NAMALWA (cell line): ENCODE measurements at places on chromosomes 4 and X.

DNA sequence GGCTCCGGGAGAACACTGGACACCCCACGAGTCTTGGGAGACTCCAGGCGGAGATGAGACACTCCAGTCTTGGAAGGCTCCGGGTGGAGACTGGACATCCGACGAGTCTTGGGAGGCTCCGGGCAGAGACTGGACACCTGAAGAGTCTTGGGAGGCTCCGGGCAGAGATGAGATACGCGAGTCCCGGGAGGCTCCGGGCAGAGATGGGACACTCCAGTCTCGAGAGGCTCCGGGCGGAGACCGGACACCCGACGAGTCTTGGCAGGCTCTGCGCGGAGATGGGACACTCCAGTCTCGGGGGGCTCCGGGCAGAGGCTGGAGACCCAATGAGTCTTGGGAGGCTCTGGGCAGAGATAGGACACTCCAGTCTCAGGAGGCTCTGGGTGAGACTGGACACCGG is 28.1 kb upstream of the LANCL3 start:
- DNase-seq: no peak

DNA sequence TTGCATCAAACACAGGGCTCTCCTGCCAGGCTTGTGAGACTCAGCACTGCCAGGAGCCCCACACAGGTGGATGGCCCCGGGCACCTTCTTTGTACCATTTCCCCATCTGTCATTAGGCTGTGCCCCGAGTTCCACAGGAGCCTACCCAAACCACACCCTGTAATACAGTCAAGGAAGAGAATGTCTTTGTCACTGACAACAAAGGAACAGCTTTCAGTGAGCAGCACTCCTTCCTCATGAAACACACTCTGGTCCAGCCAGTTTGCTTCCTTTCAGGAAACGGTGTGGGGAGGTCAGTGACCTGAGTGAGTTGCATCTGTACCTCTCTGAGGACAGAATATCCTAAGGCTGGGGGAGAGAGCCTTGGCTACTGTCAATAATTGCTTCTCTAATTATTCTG is 53.7 kb downstream of the LNX1 start:
- no peak for DNase-seq

DNA sequence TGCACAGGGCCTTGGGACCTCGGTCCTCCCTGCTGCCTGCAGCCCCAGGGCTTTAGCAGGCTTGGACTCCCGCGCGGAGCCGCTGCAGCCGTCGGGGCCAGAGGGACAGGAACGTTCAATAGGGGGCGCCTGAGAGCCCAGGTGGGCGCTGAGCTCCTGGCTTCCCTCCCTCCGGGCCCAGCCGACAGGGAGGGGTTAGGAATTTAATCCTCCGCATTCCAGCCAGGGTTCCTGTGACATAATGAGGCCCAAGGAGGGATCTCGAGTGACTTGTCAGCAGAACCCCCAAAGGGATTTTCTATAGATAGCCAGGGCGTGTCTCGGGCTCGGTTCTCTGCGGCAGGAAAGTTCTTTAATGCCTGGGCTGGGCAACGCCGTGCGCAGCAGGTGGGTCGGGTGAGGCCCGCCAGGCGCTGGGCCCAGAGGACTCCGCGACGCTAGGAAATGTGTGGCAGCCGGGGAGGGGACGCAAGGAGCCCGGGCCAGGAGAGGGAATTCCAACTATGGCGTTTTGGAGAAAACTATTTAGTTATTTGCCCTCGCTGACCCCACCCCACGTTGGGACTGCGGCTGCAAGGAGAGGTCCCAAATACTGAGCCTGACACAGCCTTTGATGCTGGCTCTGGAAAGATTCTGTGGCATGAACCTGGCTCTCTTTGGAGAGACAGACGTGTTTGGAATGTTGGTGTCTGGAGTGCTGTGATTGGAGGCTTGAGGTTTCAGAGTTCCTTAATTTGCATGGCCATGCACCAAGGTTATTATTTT is 285.2 kb upstream of the GATB start:
- DNase-seq: no peak

DNA sequence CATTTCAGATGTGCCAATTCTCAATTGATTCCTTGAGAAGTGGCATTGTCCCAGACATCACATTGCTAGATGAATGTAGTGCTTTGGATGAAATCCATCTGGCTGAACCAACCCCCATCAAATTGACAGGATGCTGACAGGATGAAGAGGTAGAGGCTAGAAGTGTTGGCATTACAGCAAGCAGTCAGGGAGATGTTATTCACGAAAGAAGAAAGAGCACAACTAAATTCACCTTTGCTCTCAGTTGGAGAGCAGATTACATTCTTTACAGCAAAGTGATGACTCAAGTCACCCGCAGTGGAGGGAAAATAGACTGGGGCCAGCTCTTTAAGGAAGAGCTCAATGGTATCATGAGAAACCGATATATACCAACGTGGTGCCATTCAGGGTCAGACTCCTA is 259.6 kb downstream of the C4orf33 start:
- no peak for DNase-seq

GRCh38 chr4:56906489-56907393 is 959 bp upstream of the REST start:
- DNase-seq: peak; percentile 25

GRCh38 chrX:45622538-45622937 is 421.9 kb upstream of the DIPK2B start:
- no peak for DNase-seq

DNA sequence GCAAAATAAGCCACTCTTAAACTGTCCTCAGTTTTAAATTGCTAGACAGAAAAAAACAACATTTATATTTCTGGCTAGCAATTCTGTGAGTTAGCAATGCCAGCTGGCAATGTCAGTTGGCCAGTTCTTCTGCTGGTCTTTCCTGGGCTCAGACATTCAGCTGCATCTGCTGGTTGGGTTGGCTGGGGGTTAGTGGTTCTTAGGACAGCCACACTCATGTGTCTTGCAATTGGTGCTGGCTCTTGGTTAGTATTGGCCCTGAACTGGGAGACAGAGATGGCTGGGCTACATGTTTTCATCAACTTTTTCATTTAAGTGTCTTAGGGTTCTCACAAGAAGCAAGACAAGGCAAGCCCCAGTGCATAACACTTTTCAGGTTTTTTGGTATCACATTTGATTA is 48.0 kb upstream of the PDLIM5 start:
- DNase-seq: no peak

DNA sequence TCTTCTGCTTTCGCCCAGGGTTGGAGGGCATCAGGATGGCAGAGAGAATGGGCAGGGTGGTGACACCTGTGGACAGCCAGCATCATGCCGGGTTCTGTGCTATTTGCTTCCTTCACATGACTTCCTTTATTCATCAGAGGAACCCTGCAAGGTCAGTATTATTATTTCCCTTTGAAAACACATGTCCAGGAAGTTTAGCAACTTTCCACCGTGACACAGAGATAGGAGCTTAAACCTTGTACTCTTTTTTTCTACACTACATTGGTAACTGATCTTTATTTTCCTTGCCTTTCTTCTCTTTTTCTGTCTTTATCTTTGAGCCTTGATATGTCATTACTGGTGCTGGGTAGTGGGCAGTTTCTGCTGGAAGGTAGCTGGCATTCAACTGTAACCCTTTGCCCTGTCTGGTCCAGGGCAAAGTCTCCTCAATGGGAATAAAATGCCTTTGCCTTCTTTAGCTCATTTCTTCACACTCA is 5.0 kb upstream of the MGST2 start:
- no peak for DNase-seq

- DNase-seq: no peak
These were observed 21.3 kb downstream of the TXLNG start for GRCh38 chrX:16807548-16807947.

DNA sequence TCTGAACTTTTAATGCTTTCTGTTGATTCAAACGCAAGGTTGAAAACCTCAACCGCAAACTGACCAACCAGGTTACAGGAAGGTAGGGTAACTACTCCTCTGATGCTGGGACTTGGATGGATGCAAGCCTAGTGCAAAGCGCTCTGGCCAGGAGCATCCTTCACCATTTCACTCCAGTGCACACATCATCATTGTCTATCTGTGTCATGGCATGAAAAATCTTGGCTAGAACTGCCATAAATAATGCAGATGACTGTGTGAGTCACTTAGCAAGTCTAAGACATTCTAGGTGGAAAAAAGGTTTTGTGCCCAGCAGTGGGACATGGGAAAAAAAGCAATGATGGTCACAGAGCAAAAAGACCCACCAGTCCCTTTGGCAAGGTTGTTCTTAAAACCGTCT is 10.9 kb downstream of the ADGRA3 start:
- DNase-seq: no peak

DNA sequence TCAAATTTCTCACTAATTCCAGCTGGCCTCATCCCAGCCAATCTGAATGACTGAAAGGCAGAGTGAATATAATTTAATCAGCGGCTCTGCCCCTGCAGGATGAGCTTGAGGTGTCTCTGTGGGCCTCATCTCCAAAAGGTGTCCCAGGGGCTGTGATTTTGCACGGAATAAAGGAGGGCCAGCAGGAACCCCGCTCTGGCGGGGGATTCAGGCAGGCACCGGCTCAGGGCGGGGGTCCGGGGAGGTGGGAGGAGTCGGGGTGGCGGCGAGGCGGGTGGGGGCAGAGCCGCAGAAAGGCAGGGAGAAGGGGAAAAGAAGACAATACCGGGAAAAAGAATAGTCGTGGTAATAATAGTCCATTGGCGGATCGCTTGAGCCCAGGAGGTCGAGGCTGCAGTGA is 16.0 kb upstream of the ERCC6L start:
- no peak for DNase-seq

DNA sequence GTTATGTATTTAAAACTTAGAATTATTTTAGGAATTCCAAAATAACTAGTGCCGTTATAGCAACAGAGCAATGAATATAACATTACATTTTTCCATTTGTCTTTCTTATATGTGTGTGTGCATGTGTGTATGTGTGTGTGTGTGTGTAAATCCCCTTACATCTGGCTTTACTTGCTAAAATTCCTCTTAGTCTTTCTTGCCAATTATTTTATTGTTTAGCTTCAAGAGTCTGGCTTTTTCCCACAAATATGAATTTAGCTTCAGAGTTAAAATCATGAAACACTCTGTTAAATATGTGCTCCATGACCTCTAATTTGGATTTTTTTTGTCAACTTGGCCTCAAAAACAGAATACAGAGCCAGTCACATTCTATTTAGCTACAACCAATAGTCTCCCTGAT is 18.9 kb downstream of the FGF13 start:
- no peak for DNase-seq

- DNase-seq: no peak
These were observed 386 bp upstream of the TMEM184C start for GRCh38 chr4:147616849-147617172.

DNA sequence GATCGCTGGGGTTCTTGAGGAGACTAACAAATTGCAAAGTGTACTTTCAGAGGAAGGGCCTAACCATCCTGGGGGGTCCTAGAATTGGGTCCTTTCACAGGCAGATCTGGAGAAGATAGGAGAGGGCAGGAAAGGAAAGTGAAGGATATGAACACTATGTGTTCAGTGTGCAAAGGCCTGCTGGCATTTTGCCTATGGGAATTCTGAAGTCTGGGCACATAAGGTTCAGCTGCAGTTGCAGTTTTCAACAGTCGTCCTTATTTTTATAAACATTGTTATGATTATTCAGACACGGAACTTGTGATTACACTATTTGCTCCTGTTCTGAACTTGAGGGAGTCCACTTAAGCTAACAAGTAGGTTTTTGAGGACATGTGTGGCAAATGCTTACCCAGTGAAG is 1.3 kb upstream of the SLC25A5 start:
- no peak for DNase-seq

- no peak for DNase-seq
These were observed 51.0 kb downstream of the KDR start for GRCh38 chr4:55074386-55074785.

DNA sequence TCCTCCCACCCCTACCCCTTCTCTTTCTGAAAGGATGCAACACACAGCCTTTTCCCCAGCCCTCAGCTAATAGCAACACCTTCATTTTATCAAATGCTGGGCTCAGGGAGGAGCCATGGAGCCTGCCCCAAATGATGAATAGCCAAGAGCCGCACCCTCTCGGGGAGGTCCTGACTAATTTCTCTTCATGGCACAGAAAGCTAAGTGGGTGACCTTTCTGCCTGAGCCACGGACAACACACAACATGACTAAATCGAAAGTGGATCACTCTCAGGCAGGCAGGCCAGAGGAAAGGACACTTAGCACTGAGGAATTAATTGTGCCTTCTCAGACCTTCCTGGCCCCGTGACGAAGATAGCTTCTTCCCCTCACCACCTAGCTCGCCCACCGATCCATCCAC is 165.1 kb upstream of the RAI2 start:
- DNase-seq: no peak

GRCh38 chr4:99383833-99384392 is 31.4 kb upstream of the ADH1C start:
- DNase-seq: no peak

DNA sequence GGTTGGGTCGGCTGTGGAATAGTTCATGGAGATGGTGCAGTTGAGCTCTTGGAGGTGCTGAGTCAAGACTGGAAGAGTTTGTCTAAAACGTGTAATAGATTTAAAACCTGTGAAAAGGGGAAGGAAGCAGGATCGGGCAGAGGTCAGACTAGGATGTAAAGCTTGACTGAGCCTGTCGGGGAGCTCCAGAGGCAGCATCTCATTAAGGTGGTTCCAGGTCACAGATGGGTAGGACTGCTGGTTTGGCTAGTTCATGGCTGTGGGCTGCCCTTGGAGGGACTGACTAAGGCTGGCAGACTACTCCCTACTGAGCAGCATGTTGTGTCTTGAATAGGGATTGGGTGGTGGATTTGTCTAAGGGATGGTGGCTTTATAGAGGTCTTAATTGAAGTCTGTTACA is 28.4 kb upstream of the WDR1 start:
- DNase-seq: no peak

DNA sequence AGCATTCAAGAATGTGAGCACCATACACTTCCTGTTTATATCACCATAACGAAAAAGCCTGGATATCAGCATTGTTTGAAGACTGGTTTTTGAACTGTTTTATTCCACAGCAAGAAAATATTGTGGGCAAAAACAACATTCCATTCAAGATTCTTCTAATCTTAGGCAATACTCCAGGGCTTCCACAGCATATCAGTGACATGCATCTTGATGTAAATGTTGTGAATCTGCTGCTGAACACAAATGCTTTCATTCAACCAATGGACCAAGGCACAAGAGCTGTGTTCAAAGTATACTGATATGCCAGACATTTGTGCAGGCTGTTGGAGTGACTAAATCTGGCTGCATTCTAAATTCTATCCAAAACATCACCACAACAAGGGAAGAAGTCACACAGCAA is 260.1 kb upstream of the ETNPPL start:
- DNase-seq: no peak

GRCh38 chr4:133483600-133484246 is 334.6 kb downstream of the PCDH10 start:
- DNase-seq: peak; percentile 13

DNA sequence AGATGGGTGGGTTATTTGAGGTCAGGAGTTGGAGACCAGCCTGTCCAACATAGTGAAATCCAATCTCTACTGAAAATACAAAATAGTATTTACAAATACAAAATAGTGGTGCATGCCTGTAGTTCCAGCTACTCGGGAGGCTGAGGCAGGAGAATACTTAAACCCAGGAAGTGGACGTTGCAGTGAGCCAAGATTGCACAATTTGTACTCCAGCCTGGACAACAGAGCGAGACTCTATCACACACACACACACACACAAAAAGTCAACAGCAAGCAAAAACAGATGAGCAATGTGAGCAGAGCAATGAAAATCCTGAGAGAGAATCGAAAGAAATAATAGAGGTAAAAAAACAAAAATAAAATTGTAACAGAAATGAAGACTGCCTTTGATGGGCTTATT is 168.8 kb downstream of the PCDH18 start:
- DNase-seq: no peak

- no peak for DNase-seq
These were observed 23.7 kb downstream of the DCHS2 start for GRCh38 chr4:154467886-154468285.

- no peak for DNase-seq
These were observed 67.2 kb upstream of the NPNT start for GRCh38 chr4:105828074-105828473.

GRCh38 chr4:102734591-102735385 is 26.0 kb downstream of the MANBA start:
- peak; percentile 38 for DNase-seq
